ENCODE measurements at places on chromosomes 11 and 22. TPM values are rescaled to one million over a fixed set of nuclear protein-coding genes. Genes with fewer than 3 reads are reported as not detected.

Gene SLC1A2
- 13.5 TPM for total RNA-seq

GRCh38 chr11:1638344-1638743 lies 8.8 kb downstream of the KRTAP5-5 start:
- no peak overlapping the region for H3K27ac ChIP-seq
- DNase-seq, result no peak
- H3K4me3 ChIP-seq, result no peak overlapping the region
- no peaks in the 10 kb centered on the region for H3K4me1 ChIP-seq
- H3K27me3 ChIP-seq, result peaks cover 5% of the 10 kb centered on the region

DNA sequence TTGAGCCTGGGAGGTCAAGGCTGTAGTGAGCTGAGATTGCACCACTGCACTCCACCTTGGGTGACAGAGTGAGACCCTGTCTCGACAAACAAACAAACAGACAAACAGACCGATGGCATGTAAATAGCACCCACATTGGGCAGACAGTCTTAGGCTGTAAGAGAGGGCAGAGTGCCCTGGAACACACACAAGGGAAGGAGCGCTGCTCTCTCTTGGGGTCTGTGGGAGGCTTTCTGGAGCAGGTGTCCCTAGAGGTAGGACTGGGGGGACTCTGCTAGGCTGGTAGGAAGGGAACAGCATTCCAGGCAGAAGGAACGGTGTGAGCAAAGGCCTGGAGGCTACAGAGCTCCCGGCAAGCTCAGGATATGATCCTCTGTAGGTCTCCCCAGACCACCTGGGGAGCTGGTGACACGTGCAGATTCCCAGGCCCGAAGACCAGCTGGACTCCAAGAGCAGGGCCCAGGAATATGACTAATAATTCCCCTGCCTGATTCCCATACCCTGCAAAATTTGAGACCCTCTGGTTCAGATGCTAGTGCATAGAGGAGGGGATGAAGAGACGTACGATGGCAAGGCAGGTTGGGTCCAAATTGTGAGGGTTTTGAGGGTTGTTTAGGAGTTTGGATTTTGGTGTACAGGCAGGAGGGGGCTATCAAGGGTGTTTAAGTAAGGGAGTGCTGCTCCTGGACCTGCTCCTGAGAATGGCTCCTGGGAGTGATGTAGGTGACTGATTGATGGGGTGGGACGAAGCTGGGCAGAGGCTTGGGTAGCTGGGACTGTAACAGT lies 11.6 kb downstream of the SMIM38 start:
- no peaks in the 10 kb centered on the region for H3K4me1 ChIP-seq
- no peak overlapping the region for H3K4me3 ChIP-seq
- no peak overlapping the region for H3K27ac ChIP-seq
- H3K36me3 ChIP-seq, result no peaks in the 10 kb centered on the region
- no peaks in the 10 kb centered on the region for H3K27me3 ChIP-seq

DNA sequence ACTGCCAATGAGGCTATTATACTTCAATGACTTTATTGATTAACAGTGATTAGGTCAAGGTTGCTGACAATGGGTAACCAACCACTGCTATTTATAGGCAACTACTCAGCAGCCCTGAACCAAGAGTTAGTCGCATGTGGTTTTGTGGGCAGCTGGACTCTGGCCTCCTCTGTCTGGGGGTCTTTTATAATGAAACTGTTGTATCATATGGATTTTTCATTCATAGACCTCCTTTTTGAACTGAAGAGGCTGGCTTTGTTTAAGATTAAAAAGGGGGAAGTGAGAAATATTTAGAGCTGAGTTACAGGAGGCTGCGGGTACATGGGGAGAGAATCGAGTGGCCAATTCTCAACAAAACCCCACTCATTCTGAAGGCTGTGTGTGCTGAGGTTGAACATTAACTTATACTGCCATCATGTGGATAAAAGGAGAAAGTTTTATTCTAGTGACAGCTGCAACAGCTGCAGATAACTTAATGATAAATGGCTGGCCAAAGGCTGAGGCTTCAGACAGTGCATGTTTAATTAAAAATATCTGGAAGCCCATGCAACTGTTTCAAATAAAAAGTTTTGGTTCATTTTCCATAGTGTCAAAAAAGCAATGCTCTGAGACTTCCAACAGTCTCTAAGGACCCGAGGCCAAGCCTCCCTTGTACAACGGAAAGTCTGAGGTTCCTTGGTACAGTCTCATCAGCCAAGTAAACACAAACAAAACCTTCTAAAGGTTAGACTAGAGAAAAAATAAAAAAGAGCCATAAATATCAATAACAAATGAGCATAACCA lies 682.6 kb downstream of the KCNA4 start:
- H3K4me1 ChIP-seq, result no peaks in the 10 kb centered on the region
- H3K27ac ChIP-seq, result no peak overlapping the region
- DNase-seq, result peak; percentile 47

- DNase-seq, result no peak
- no peak overlapping the region for H3K4me3 ChIP-seq
- no peaks in the 10 kb centered on the region for H3K27me3 ChIP-seq
- no peaks in the 10 kb centered on the region for H3K36me3 ChIP-seq
- peaks cover 6% of the 10 kb centered on the region for H3K4me1 ChIP-seq
- no peak overlapping the region for H3K27ac ChIP-seq
These were observed 13.8 kb upstream of the OR51M1 start for GRCh38 chr11:5369789-5370188.
